Right kidney (tissue), 9 donors: ENCODE measurements at places on chromosomes 13 and 19.

DNA sequence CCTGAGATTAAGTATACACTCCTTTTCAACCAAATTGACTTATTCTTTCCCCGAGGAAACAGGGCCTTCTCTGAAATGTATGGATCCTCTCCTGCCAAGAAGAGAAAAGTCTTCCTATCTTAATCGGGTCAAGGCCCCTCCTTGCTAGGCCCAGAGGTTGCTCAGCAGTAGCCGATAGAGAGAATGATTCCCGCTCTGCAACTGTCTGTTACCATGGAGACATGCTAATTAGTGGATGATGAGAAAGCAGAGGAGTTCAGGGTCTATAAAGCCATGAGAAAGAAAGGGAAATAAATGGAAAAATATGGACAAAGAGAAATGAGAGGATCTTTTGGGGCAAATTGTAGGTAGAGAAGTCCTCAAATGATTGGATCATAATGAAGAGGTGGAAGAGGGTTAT is 103.5 kb downstream of the POU4F1 start:
- no peak for DNase-seq

DNA sequence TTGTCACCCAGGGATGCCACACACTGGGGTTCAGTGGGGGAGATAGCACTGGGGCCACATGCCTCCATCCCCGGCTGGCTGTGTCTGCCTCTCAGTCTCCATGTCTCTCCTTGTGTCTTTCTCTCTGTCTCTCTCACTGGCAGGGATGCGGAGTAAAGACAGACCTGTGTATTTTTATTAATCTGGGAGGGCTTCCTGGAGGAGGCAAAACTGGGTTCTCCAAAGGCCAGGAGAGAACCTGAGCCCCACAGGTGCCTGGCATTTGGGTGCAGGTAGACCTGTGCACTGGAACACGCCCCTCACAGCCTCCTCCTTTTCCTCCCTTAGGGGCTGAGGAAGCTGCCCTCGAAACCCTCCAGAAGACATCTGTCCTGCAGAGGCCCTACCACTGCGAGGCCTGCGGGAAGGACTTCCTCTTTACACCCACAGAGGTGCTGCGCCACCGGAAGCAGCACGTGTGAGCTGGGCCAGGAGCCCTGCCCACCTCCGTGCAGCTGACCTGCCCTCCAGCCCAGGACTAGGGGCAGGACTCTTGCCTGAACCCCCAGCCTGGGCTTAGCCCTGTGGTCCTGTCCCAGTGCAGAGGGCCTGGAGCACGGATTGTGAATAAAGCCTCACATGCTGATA is 32.7 kb downstream of the DHX34 start:
- DNase-seq = no peak

- DNase-seq = no peak
Measured at GRCh38 chr19:10544753-10545251, 1.1 kb downstream of the ATG4D start.

DNA sequence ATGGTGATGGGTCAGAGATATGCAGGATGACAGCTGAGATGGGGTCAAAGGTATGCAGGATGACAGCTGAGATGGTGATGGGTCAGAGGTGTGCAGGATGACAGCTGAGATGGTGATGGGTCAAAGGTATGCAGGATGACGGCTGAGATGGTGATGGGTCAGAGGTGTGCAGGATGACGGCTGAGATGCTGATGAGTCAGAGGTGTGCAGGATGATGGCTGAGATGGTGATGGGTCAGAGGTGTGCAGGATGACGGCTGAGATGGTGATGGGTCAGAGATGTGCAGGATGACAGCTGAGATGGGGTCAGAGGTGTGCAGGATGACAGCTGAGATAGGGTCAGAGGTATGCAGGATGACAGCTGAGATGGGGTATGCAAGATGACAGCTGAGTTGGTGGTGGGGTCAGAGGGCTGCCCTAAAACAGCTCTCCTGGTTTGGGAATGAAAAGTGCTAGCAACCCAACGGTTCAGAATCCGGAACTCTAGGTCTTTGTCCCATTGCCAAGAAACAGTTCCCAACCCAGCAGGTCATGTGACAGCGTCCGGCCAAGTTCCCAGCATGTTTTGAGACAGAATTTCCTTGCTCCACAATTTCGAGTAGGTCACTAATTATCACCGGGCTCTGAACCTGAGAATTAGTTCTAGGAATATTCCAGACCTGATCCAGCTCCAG is 3.2 kb downstream of the SELENOW start:
- DNase-seq = no peak

- DNase-seq = no peak
Measured at GRCh38 chr19:33490041-33490451, 31.5 kb downstream of the PEPD start.

DNA sequence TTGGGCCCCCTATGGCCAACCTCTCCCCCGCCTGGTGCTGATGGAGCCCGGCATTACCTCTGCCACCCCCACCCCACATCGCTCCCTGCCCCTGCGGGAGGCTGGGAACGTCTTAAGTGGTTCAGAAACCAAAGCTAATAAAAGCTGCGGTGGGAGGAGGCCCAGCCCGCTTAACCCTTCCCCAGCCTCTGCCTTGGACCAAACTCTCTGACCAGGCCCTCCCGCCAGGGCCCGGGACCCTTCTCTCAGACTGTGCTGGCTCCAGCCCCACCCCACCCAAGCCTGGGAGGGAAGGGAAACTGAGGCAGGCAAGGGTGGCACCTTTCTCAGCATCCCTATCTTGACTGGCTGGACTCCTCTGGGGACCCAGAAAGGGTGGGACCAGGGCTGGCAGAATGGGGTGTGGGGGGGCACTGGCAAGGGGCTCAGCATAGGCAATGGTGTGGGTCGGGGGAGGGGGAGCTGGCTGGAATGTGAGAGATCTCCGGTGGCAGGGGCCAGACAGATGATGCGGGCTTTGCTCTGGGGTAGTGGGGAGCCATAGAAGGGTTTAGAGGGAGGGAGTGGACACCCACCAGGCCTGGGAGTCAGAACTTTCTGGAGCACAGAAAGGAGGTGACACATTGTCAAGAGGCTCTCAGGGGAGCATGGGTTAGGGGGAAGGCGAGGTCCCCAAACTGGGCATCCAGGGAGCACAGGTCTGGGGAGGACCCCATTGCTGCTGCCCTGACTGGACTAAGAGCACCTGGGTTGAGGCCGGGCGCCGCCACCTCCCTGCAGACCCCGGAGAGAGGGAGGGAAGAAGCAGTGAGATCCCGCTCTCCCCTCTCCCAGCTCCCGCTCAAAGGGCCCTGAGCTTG is 21.9 kb downstream of the SMIM24 start:
- peak; percentile 70 for DNase-seq

DNA sequence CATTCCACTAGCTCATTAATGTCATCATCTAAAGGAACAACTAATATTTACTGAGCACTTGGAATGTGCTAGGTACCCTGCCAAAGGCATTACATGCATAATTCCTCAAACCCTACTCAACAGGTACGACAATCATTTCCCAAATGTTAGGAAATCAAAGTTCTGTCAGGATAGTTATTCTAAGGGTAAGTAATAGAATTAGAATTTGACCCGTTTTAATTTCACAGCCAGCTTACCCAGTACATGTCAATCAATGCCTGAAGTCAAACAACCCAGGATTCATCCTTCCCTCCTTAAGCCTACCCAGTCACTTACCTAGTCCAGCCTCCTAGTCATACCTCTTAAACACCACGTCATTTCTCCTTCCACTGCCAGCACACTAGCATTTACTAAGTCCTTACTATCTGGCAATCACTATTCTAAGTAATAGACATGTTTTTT is 2.4 kb downstream of the LNX2 start:
- DNase-seq = no peak

GRCh38 chr19:4717966-4718701 is 5.5 kb downstream of the DPP9 start:
- no peak for DNase-seq

DNA sequence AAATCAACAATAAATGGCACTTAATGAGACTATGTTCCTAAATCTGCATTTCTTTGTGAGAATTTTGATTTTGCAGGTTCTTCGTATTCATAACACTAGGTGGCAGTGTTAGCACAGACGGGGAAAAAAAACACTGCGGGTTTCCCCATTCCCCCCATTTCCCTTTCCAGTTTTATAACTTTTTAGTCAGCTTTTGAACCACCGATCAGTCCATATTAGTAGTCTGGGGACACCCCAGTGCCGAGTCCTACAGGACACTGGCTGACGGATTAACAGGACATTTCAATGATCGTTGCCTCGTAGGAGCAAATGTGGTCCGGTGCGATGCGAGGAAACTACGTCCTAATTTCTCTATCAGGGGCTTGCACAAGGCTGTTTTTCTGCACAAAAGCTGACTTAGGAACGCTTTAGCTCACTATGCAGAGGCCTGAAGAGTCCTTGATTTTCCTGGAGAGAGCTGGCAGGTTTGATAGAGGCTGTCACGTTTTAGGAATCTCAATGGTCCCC is 234.3 kb downstream of the LMO7 start:
- peak; percentile 37 for DNase-seq

GRCh38 chr19:45881909-45882528 is 3.9 kb downstream of the IRF2BP1 start:
- no peak for DNase-seq

GRCh38 chr13:26372747-26373146 is 118.8 kb downstream of the CDK8 start:
- no peak for DNase-seq

- no peak for DNase-seq
Measured at GRCh38 chr13:53068585-53069520, 40.2 kb downstream of the OLFM4 start.

- DNase-seq = no peak
Measured at GRCh38 chr19:48565090-48565489, 13.1 kb downstream of the SULT2B1 start.

GRCh38 chr19:2186071-2186846 is 22.5 kb downstream of the DOT1L start:
- DNase-seq = peak; percentile 54

DNA sequence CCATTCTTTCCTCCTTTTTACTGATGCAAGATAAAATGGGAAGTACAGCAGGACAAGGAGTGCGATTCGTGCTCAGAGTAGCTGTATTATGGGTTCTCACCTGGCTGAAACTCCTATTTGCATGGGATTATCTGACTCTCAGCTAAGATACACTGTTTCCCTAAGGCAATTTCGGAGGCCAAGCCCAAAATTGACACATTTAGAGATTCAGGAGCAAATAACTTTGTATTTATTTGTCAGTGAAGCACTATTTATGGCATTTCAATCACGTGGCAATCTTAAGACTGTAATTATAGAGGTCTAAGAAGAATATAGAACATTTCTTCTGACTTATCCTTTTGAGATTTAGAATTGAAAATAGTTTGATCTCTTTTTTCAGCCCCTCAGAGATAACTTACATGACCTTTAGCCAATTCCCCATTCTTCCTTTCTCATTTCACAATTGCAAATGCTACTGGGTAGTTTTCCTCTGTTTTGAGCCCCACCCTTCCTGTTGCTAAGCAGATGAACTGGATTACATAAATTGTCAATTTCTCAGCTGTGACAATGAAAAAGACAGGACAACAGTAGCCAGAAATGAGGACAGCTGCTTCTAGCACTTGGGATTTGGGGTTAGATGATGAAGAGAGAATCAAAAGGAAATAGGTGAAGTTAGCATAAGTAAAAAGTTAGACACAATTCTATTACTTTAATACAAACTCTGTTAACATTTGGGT is 122.7 kb upstream of the FRY start:
- DNase-seq = no peak

DNA sequence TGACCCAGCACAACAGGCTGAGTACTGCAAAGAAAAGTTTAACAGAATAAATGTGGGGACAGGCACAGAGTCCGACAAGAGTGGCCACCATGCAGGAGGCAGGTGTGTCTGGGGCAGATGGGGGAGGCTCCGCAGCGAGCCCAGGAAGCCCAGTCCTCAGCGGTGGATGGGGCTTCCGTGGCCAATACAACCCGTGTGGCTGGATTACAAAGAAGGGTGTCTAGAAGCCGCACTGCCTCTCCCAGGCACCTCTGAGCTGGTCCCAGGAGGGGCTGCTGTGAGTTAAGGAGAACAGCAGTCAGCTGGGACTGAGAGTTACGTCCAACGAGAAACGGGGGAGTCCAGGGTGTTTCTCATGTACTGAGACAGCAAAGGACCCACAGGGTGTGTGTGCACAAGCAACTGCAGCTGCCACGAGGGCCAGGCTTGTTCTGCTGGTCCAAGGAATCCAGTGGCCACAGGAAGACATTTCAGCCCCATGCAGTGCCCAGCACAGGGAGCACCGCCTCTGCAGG is 70.2 kb downstream of the SPACA7 start:
- DNase-seq = no peak

DNA sequence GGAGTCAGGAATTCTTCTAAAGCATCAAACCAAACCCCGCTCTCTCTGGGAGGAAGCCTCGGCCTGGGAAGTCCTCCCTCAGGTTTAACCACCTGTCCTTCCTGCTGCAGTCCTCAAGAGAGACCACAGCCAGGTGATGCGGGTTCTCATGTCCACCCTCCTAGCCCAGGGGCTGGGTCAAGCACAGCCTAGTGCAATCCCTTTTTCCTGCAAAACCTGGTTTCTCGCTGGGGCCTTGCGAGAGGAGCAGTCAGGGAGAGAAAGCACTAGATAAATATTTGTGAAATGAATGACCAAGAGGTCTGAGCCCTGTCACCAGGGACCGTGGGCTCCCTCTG is 2.4 kb downstream of the SLC8A2 start:
- no peak for DNase-seq

GRCh38 chr19:2345794-2346663 is 14.0 kb upstream of the TMPRSS9 start:
- no peak for DNase-seq

DNA sequence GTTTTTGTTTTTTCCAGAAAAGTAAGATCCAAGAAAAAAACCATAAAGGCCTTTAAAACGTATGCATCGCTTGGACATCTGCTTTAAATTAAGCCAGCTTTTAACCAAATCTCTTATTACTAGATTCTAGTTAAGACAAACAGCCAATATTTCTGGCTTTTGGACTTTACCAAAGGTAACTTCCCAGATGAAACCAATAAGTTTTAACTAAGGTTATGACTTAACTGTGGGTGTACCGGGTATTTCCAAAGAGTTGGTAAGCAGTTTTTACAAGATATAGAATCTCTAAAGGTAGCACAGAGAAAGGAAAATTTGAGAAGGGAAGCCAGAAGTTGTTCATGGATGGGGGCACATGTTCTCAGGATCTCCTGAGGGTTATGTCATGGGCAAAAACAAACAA is 34.0 kb downstream of the CEACAM1 start:
- no peak for DNase-seq

GRCh38 chr19:41959056-41960053 is at the start of gene RABAC1:
Gene RABAC1 (minus strand): TSS chr19:41959321. CDS start chr19:41959292, 29 bp downstream.
- DNase-seq = peak; percentile 85

- no peak for DNase-seq
Measured at GRCh38 chr13:98157188-98157587, 14.3 kb downstream of the FARP1 start.

DNA sequence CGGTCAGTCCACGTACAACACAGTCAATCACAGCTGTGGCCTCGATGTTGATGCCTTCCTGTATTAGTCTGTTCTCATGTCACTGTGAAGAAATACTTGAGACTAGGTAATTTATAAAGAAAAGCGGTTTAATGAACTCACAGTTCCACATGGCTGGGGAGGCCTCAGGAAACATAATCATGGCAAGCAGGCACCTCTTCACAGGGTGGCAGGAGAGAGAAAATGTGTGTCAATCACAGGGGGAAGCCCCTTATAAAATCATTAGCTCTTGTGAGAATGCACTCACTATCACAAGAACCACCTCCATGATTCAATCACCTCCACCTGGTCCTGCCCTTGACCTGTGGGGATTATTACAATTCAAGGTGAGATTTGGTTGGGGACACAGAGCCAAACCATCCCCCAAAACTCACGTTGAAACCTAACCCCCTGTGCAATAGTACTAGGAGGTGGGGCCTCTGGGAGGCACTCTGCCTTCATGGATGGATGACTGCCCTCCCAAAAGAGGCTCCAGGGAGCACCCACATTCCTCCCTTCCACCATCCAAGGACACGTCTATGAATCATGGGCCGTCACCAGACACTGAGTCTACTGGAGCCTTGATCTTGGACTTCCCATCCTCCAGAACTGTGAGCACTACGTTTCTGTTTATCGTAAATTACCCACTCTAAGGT is 2.3 kb upstream of the PROZ start:
- no peak for DNase-seq
